Testis (tissue), 5 donors: ENCODE measurements at places on chromosomes 1 and 21. TPM values are rescaled to one million over a fixed set of nuclear protein-coding genes. Genes with fewer than 3 reads are reported as not detected.

DNA sequence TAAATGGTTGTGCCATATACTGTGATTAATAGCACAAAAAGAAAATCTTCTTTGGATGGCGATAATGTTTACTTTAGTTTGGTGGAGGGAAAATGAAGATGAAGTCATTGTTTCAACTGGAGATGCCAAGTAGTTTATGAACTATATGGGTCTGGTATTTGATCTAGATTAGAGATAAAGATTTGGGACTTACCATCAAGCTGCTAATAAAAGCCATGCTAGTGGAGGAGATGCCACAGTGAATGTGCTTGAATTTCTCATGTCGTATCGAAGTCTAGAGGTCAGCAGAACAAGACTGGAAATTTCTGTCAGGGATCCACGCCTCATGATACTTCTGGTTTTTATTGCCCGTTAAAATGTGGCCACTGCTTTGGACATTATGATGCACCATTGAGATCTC is 742.0 kb downstream of the NCAM2 start:
- no peak for DNase-seq

- no peak for DNase-seq
Measured at GRCh38 chr1:34843392-34844251, 15.9 kb downstream of the SMIM12 start.

- no peak for DNase-seq
Measured at GRCh38 chr1:230910755-230911117, 42.4 kb upstream of the C1orf198 start.

Gene OR6K3
- total RNA-seq, result 0.19 TPM

Gene SYPL2
- total RNA-seq, result 46.1 TPM
